Lung (tissue), 17 donors: ENCODE measurements at places on chromosomes 3 and 15. TPM values are rescaled to one million over a fixed set of nuclear protein-coding genes. Genes with fewer than 3 reads are reported as not detected.

GRCh38 chr15:39183164-39183881 lies 397.6 kb upstream of the THBS1 start:
- H3K4me1 ChIP-seq: no peaks in the 10 kb centered on the region
- H3K4me3 ChIP-seq: no peak overlapping the region
- no peak overlapping the region for H3K27ac ChIP-seq

GRCh38 chr3:18188491-18188890 lies 236.6 kb downstream of the SATB1 start:
- no peak for DNase-seq
- no peaks in the 10 kb centered on the region for H3K4me1 ChIP-seq
- H3K27ac ChIP-seq: no peak overlapping the region
- H3K36me3 ChIP-seq: no peaks in the 10 kb centered on the region

DNA sequence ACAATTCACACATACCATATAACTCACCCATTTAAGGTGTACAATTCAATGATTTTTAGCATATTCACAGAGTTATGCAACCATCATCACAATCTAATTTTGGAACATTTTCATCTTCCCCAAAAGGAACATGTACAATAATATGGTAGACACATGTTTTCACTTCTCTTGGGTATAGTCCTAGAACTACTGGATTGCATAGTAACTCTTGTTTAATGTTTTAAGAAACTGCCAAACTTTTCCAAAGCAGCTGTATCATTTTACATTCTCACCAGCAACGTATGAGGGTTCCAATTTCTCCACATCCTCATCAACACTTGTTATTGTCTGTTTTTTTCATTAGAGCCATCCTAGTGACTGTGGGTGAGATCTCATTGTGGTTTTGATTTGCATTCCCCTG lies 14.3 kb downstream of the BNC1 start:
- H3K36me3 ChIP-seq: no peaks in the 10 kb centered on the region
- DNase-seq: no peak
- H3K4me3 ChIP-seq: no peak overlapping the region
- no peaks in the 10 kb centered on the region for H3K4me1 ChIP-seq

- H3K27ac ChIP-seq: no peak overlapping the region
- H3K27me3 ChIP-seq: peaks cover 7% of the 10 kb centered on the region
- DNase-seq: no peak
- H3K4me1 ChIP-seq: no peaks in the 10 kb centered on the region
- no peaks in the 10 kb centered on the region for H3K36me3 ChIP-seq
Measured at GRCh38 chr3:142981108-142981507, 17.6 kb upstream of the PAQR9 start.

- DNase-seq: no peak
- H3K4me3 ChIP-seq: no peak overlapping the region
- H3K36me3 ChIP-seq: no peaks in the 10 kb centered on the region
- no peaks in the 10 kb centered on the region for H3K27me3 ChIP-seq
Measured at GRCh38 chr15:62145015-62145735, 19.9 kb downstream of the C2CD4B start.

DNA sequence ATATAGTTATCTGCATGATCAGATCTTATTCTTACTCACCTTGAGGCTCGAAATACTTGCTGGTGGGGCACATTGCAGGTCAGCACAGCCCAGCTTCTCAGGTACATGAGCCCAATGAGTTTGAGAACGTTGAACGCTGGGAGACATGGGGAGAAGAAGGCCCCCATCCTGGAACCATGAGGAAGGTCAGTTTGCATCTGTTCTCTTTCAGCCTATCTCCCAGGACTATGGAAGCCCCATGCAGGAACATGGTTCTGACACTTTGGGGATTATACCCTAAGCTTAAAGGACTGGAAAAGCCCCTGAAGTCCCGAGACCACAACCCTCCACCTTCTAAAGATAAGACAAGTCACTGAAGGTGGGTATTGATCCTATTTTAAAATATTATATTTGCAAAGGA lies 17.4 kb upstream of the STARD5 start:
- no peak overlapping the region for H3K4me3 ChIP-seq
- no peaks in the 10 kb centered on the region for H3K27me3 ChIP-seq
- no peaks in the 10 kb centered on the region for H3K4me1 ChIP-seq
- DNase-seq: no peak
- no peak overlapping the region for H3K27ac ChIP-seq
- no peaks in the 10 kb centered on the region for H3K36me3 ChIP-seq

DNA sequence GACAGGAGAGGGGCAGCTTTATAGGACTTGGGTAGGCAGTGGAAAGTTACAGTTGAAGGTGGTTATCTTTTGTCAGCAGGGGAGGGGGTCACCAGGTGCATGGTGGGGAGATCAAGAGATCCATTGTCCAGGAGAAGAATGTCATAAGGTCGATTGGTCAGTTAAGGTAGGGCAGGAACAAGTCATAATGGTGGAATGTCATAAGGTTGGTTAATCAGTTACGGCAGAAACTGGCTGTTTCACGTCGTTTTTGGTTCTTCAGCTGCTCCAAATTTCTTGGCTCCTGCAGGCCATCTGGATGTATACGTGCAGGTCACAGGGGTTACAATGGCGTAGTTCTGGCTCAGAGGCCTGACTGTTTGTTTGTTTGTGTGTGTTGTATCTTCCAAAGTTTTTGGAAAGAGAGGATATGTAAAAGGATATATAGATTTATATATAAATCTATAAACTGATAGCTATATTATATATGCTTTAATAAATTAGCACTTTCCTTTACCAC lies 565.1 kb downstream of the ZNF385D start:
- H3K4me1 ChIP-seq: no peaks in the 10 kb centered on the region
- no peaks in the 10 kb centered on the region for H3K27me3 ChIP-seq
- no peak for DNase-seq
- no peak overlapping the region for H3K4me3 ChIP-seq
- H3K36me3 ChIP-seq: no peaks in the 10 kb centered on the region

GRCh38 chr3:188031121-188031520 lies 122.8 kb upstream of the LPP start:
- no peak for DNase-seq
- no peak overlapping the region for H3K4me3 ChIP-seq
- no peaks in the 10 kb centered on the region for H3K4me1 ChIP-seq
- H3K27ac ChIP-seq: no peak overlapping the region
- no peaks in the 10 kb centered on the region for H3K27me3 ChIP-seq
- H3K36me3 ChIP-seq: no peaks in the 10 kb centered on the region

The P2RY12 gene
- 0.88 TPM for polyA plus RNA-seq

The PFN2 gene
- 28.8 TPM for polyA plus RNA-seq
